ENCODE measurements at places on chromosomes 13 and 19. TPM values are rescaled to one million over a fixed set of nuclear protein-coding genes. Genes with fewer than 3 reads are reported as not detected.

The CACNA1A gene
- total RNA-seq, result 16.5 TPM

The LHB gene
- total RNA-seq, result not detected

The ZNF470 gene
- total RNA-seq, result 6.7 TPM

DNA sequence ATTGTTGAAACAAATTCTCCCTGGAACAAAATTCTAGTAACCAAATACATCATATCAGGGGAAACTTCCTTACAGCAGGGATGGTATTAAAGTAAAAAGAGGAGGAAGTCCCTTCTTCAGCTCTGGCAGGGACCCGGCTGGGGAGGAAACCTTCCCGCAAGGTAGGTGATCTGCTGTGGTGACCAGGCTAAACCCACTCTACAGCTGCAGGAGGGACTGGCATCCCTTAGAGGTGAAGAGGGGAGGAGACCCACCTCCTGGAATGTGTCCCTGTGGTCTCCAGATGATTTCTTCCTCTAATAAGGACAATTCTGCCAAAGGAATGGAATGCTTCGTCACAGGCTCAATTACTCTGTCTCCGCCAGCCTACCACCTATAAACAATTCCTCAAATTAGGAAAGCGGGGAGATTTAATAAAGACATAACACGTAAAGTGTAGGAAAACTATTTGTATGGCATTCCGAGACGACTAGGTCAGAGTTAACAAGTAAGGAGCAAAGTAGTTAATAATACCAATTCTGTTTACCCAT is 637 bp upstream of the PDS5B start:
- H3K4me3 ChIP-seq, result peak overlapping the region; percentile 92
- no peak overlapping the region for H3K27ac ChIP-seq
- DNase-seq, result peak; percentile 44
- H3K4me1 ChIP-seq, result peaks cover 25% of the 10 kb centered on the region

GRCh38 chr13:101893021-101893420 is 440.5 kb downstream of the ITGBL1 start:
- H3K27me3 ChIP-seq, result no peaks in the 10 kb centered on the region
- no peak overlapping the region for H3K4me3 ChIP-seq
- DNase-seq, result no peak
- H3K36me3 ChIP-seq, result no peaks in the 10 kb centered on the region
- no peak overlapping the region for H3K27ac ChIP-seq
- H3K4me1 ChIP-seq, result peaks cover 6% of the 10 kb centered on the region

- DNase-seq, result no peak
- H3K36me3 ChIP-seq, result no peaks in the 10 kb centered on the region
- H3K27ac ChIP-seq, result no peak overlapping the region
- H3K4me1 ChIP-seq, result peaks cover 33% of the 10 kb centered on the region
- H3K27me3 ChIP-seq, result peaks cover 60% of the 10 kb centered on the region
- H3K4me3 ChIP-seq, result no peak overlapping the region
Observed at GRCh38 chr19:55352040-55352439, 2.5 kb downstream of the COX6B2 start.

DNA sequence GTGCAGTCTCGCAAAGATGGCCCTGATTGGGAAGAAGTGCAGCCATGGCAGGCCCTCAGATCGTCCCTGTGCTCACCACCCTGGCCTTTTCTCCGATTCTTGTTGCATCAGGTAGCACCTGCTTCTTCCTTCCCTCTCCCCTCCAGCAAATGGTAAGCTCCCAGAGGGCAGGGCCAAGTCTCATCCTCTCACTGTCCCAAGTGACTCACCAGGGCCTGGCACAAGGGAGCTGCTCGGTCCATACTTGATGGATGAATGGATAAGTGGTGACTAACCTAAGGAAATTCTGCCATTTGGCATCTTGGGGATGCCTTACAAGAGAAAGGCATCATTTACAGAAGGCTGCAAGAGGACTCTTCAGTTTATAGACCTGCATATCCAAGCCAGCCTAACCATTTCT is 84.9 kb downstream of the ZIC5 start:
- H3K4me1 ChIP-seq, result peaks cover 9% of the 10 kb centered on the region
- H3K27ac ChIP-seq, result no peak overlapping the region
- no peaks in the 10 kb centered on the region for H3K36me3 ChIP-seq
- no peaks in the 10 kb centered on the region for H3K27me3 ChIP-seq
- no peak for DNase-seq

DNA sequence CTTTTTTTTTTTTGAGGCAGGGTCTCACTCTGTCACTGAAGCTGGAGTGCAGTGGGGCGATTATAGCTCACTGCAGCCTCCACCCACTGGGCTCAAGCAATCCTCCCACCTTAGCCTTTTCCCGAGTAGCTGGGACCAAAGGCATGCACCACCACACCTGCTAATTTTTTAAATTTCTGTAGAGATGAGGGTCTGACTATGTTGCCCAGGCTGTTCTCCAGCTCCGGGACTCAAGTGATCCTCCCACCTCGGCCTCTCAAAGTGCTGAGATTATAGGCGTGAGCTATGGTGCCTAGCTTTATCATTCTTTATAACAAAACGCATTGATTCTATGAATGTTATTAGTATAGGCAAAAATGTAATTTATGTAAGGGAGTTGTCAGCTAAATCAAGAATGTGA is 17.9 kb upstream of the LYPD3 start:
- H3K4me3 ChIP-seq, result no peak overlapping the region
- no peaks in the 10 kb centered on the region for H3K36me3 ChIP-seq
- no peaks in the 10 kb centered on the region for H3K4me1 ChIP-seq
- DNase-seq, result no peak
- H3K27ac ChIP-seq, result no peak overlapping the region

DNA sequence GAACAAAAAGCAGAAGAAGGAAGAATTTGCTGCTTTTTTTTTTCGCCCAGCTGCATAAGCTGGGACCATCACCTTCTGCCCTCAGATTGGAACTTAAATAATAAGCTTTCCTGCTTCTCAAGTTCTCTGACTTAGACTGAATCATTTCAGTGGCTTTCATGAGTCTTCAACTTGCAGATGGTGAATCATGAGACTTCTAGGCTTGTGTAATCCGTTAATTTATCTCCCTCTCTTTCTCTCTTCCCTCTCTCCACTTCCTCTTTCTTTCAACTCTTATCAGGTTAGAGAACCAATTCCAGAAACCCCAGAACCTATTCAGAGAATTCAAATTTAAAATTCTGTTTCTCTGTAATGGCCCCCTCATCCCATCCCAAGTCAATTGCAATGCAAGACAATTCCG is 1153.7 kb downstream of the PCDH9 start:
- H3K4me3 ChIP-seq, result no peak overlapping the region
- no peak overlapping the region for H3K27ac ChIP-seq
- DNase-seq, result no peak
- H3K27me3 ChIP-seq, result no peaks in the 10 kb centered on the region
- no peaks in the 10 kb centered on the region for H3K4me1 ChIP-seq

DNA sequence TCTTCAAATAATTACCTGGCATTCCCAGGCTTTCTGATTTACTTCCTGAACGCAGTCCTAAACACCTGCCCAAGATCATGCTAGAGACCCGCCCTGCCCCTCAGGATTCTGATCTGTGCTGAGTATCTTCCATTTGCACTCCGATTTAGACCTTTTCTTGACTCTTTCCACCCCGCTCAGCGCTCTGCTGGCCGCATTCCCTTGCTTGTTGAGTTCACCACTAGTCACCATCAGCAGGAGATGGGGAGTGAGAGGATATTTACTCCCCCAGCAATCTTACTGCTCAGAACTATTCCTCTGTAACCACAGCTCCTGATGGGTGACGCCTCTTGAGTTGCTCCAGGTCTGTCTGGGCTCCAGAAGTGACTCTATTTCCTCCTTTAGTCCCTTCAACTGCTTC is 419.4 kb upstream of the MIR17HG start:
- DNase-seq, result no peak
- H3K27ac ChIP-seq, result no peak overlapping the region

DNA sequence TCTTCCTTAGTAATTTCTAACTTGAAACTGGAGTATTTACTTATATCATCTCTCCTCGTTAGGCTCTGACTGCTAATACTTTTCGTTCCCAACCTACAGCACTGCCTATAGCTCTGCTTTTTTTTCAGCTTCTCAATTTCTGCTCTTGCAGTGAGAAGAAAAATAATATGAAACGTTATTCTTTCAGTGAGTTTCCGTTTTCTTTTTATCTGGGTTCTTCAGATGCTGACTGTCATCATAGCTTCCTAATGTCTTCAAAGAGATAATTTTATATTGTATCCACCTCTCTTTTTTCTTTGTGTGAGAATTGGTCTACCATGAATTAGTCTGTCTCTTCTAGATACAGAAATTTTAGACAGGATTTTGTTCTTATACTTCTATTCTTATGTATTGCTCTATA is 454.9 kb downstream of the LMO7 start:
- no peak overlapping the region for H3K4me3 ChIP-seq
- DNase-seq, result no peak
- H3K36me3 ChIP-seq, result no peaks in the 10 kb centered on the region
